Stimulated activated CD4-positive, alpha-beta T cell treated with anti-CD3 and anti-CD28 coated beads, Interleukin-12 subunit alpha, Interleukin-12 subunit beta, amount 100 ng/mL, for 24 hours (primary cell): ENCODE measurements at places on chromosomes 12 and 14.

GRCh38 chr14:50678163-50678562, 10.1 kb upstream of the SAV1 start:
- DNase-seq = no peak

- DNase-seq = no peak
Observed at GRCh38 chr14:105878554-105878953, 352.2 kb downstream of the TMEM121 start.

- no peak for DNase-seq
Observed at GRCh38 chr12:130097798-130098255, 64.4 kb upstream of the FZD10 start.

GRCh38 chr12:129075460-129076208, 222.4 kb downstream of the GLT1D1 start:
- DNase-seq = no peak

GRCh38 chr12:71469258-71469750, 29.7 kb downstream of the LGR5 start:
- DNase-seq = no peak

DNA sequence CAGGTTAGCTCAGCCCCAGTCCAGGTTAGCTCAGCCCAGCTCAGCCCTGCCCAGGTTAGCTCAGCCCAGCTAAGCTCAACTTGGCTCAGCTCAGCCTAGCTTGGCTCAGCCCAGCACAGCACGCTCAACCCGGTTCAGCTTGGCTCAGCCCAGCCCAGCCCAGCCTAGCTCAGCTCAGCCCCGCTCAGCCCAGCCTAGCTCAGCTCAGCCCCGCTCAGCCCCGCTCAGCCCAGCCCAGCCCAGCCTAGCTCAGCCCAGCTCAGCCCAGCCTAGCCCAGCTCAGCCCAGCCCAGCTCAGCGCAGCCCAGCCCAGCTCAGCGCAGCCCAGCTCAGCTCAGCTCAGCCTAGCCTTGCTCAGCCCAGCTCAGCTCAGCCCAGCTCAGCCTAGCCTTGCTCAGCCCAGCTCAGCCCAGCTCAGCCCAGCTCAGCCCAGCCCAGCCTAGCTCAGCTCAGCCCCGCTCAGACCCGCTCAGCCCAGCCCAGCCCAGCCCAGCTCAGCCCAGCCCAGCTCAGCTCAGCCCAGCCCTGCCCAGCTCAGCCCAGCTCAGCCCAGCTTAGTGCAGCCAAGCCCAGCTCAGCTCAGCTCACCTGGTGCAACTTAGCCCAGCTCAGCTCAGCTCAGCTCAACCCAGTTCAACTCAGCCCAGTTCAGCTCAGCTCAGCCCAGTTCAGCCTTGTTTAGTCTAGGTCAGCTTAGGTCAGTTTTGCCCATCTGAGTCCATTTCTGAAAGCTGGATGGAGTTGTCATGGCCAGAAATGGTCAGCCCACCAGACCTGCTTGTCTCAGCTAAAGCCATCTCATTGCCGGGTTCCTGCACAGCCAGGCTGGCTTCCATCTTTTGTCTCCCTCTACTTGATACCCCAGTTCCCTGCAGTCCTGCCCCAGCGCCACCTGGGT, 333.6 kb downstream of the TMEM121 start:
- DNase-seq = no peak
